ENCODE measurements at places on chromosomes 6 and 20. TPM values are rescaled to one million over a fixed set of nuclear protein-coding genes. Genes with fewer than 3 reads are reported as not detected.

Gene MYBL2
- 1.6 TPM for total RNA-seq

Gene TBXT
- total RNA-seq: not detected

Gene BPIFB2
- total RNA-seq: not detected

- DNase-seq: no peak
These were observed 19.0 kb upstream of the ADGRF4 start for GRCh38 chr6:47679322-47679906.

DNA sequence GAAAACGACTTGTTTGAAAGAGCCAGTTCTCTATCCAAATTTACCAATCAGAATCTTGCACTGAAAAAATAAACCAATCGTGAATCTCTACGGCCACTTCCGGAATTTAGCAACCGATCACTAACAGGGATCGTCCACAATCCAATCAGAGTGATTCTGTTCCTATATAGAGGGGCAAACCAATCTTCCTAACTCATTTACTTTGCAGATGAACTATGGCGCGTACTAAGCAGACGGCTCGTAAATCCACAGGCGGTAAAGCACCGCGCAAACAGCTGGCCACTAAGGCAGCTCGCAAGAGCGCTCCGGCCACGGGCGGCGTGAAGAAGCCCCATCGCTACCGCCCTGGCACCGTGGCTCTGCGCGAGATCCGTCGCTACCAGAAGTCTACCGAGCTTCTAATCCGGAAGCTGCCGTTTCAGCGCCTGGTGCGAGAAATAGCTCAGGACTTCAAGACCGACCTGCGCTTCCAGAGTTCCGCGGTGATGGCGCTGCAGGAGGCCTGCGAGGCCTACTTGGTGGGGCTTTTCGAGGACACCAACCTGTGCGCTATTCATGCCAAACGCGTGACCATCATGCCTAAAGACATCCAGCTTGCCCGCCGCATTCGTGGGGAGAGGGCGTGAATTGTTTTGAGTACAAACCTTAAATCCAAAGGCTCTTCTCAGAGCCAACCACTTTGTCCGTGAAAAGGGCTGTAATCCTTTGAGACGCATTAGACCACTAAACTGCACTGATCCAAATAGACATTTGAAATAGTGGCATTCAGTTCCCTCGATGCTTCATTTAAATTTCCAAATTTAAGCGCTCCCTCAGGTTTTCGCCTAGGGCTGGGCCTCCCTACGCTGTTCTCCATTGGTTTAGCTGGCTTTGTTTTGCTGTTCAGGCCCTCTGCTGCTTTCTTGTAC, 138.0 kb downstream of the HFE start:
- DNase-seq: peak; percentile 90

DNA sequence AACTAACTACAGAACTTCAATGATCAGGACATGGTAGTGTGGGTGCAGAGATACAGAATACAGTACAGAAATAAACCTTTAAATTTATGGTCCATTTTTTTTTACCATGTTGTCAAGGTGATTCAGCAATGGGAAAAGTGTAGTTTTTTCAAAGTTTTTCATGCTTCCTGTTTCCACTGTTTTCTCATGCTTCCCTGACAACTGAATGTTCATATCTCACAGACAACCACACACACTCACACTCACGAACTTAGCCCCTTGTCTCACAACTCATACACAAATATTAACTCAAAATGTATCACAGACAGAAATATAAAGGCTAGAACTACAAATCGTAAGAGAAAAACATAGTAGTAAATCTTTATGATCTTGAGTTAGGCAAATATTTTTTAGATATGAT, 232.6 kb upstream of the CDYL start:
- no peak for DNase-seq

- DNase-seq: no peak
These were observed 61.9 kb upstream of the CARMIL1 start for GRCh38 chr6:25217302-25217701.

GRCh38 chr6:19866985-19867627, 29.9 kb downstream of the ID4 start:
- DNase-seq: no peak

DNA sequence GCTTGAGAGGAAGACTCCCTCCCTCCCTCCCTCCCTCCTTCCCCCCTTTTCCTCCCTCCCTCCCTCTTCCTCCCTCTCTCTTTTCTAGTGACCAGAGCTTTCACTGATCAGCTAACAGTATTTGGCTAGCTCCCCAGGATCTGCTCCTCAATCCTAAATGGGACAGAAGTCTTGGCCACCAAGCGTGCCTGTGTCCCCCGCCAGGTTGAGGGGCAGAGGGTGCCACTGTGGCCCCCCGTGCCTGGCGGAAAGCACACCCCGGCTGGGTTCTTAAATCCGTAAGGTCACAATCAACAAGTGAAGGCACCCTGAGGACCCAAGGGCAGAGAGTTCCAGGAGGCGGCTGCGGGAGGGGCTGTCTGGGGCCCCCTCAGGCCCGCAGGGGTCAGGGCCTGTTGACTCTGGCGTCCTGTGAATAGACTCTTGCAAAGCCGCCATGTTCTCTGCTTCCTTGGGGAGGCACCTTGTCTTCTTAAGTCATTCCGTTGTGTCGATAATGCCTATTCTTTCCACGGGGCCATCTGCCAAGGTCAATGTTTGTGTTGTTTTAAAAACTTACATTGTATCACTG, 38.9 kb upstream of the STX16 start:
- peak; percentile 46 for DNase-seq

- no peak for DNase-seq
These were observed 9.6 kb downstream of the BPIFB3 start for GRCh38 chr20:33063271-33063670.

GRCh38 chr6:31966997-31967925, 4.7 kb downstream of the DXO start:
- DNase-seq: no peak
